ENCODE measurements at places on chromosomes 4 and X. TPM values are rescaled to one million over a fixed set of nuclear protein-coding genes. Genes with fewer than 3 reads are reported as not detected.

Gene RPS6KA6
- 0.05 TPM for total RNA-seq

GRCh38 chr4:105060628-105061027 lies 86.0 kb upstream of the TET2 start:
- no peak overlapping the region for H3K4me3 ChIP-seq
- DNase-seq: no peak
- H3K27ac ChIP-seq: no peak overlapping the region
- H3K36me3 ChIP-seq: no peaks in the 10 kb centered on the region

Gene ART3
- not detected for total RNA-seq

GRCh38 chr4:167541286-167541685 lies 307.0 kb upstream of the SPOCK3 start:
- no peaks in the 10 kb centered on the region for H3K36me3 ChIP-seq
- DNase-seq: no peak
- H3K27ac ChIP-seq: no peak overlapping the region

- H3K4me1 ChIP-seq: no peaks in the 10 kb centered on the region
- no peaks in the 10 kb centered on the region for H3K36me3 ChIP-seq
- no peak overlapping the region for H3K27ac ChIP-seq
- DNase-seq: no peak
- H3K27me3 ChIP-seq: no peaks in the 10 kb centered on the region
These were observed 121.0 kb downstream of the PPA2 start for GRCh38 chr4:105352826-105353225.
